ENCODE measurements at places on chromosomes 16 and 17.

DNA sequence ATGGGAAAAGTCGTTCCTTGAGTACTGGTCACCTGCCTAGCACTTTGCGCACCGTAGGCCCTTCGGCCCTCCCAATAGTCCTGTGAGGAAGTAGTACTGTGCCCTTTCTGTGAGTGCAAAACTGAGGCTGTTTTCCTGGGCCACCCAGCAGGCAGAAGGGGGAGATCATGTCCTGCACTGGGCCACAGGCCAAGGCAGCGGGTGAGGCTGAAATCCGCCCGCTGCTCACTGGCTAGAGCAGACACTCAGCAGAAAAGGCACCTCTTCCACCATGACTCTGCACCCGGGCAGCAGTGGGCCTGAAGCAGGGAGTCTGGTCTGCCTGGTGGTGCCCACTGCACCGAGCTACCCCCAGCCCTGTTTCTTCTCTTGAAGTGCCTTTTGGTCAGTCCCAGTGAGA, 20.2 kb downstream of the METTL22 start:
- DNase-seq: no peak

GRCh38 chr17:58281511-58282011, 826 bp upstream of the MPO start:
- no peak for DNase-seq

GRCh38 chr16:82750068-82750467, 123.3 kb downstream of the CDH13 start:
- no peak for DNase-seq

DNA sequence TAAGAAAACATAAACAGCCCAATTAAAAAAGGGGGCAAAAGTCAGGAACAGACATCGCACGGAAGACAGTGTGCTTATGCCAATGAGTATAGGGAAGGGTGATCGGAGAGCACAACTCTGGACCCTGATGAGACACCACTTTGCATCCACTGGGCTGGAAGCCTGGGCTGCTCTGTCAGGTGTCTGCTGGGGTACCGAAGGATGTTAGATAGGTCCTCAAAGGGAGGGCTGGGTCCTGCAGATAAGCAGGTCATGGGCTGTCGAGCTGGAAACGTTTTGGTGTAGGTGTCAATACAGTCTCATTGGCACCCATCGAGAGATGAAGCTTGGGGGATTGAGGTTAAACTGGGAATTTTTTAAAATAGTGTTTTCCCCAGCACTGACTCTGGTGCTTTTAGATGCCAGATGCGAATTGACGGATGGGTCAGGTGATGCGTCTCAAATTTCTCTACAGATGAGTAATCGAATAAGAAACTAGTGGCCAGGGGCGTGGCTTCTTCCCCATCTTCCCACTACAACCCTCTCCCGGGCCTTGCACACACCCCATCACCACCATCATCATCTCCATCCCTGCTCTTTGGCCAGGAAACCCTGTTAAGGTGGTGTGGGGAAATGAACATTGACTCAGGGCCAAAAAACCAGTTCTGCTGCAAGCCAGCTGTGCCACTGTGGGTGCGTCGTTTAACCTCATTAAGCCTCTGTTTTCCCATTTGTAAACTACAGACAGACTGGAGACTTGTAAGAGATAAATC, 47.8 kb upstream of the IRF8 start:
- DNase-seq: no peak

- DNase-seq: no peak
These were observed 16.5 kb upstream of the CLEC3A start for GRCh38 chr16:78005881-78006280.

DNA sequence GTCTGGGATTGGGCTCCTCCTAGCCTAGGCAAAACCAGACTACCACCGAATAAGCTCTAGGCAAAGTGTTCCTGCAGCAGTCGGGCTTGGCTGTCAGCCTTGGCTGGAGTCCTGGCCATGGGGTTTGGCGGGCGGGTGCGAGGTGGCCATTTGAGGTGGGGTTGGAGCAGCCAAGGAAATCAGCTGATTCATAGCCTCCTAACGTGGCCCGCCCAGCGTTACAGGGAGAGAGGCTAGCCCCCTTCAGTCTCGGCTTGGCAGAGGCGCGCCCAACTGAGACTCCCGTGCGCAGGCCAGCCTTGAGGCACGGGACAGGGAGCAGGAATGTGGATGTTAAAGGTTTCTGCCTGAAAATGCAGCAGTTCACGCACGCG, 1.9 kb downstream of the PMP22 start:
- DNase-seq: peak; percentile 72

GRCh38 chr17:74008196-74008595, 195.3 kb upstream of the RPL38 start:
- DNase-seq: no peak

DNA sequence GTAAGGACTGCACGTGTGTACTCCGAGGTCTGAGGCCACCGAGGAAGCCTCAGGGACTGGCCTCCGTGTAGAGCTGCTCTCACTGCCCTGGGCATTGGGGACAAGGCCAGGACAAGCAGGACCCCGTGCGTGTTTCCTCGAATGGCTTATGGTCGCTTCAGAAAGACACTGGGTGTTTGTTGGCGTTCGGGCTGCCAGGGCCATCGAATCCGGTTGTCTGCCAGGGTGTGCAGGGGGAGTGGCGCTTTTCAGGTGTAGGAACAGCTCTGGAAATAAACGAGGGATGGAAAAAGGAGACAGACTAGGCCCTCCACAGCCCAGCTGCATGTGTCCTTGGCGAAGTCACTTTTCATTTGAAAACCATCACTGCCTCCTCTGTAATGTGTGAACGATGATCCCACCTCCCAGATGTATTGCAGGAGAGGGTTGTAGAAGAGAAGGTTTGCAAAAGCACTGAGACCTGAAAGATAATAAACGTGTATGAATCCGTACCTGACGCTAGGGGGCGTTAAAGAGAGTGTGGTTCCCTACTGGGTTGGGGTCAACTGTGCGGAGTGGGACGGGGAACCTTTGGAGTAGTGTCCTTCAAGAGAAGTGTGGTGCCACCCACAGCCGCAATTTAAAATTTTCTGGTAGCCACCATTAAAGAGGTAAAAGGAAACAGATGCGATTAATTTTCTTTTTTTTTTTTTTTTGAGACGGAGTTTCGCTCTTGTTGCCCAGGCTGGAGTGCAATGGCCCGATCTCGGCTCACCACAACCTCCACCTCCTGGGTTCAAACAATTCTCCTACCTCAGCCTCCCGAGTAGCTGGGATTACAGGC, 2.1 kb upstream of the ZSCAN10 start:
- peak; percentile 64 for DNase-seq

GRCh38 chr16:25501530-25502255, 190.1 kb upstream of the HS3ST4 start:
- DNase-seq: no peak

DNA sequence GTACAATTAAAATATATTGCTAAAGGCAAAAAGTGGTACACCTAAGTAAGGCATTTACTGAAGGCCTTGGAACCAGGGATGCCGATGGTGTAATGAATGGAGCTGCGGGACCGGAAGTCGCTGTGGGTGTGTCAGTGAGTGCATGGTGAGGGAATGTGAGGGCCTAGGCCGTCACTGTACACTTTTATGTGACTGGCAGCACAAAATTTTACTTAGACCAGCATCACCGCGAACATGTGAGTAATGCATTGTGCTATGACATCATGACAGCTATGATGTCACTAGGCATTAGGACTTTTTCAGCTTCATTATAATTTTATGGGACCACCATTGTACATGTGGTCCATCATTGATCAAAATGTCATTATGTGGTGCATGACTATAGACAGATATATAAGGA, 14.7 kb downstream of the ALOX15B start:
- DNase-seq: no peak

- DNase-seq: no peak
These were observed 19.3 kb upstream of the KRT19 start for GRCh38 chr17:41547378-41547841.

GRCh38 chr16:85823328-85823920, 23.9 kb downstream of the COX4I1 start:
- no peak for DNase-seq

DNA sequence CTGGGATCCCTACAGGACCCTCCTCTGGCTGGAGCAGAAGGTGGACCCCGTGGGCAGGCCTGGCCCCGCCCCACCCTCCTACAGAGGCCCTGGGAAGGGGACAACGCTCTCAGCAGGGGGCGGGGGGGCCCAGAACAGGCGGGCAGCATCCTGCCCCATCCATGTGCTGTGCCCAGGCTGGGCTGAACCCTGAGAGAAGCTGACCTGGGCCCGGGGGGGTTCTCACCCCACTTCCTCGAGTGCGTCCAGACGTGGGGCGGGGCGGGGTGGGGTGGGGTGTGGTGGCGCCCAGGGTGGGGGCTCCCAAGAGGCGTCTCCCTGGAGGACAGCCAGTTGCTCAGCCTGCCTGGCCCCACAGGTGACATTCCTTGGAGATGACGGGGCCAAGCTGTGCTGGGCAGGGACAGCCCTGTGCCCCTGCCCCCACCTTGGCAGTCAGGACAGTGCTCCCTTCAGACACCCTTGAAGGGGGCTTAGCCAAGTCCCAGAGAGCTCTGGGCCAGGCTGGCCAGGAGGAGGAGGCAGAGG, 390 bp upstream of the UNC13D start:
- no peak for DNase-seq

GRCh38 chr16:20897922-20898321, 2.2 kb downstream of the DCUN1D3 start:
- DNase-seq: no peak

DNA sequence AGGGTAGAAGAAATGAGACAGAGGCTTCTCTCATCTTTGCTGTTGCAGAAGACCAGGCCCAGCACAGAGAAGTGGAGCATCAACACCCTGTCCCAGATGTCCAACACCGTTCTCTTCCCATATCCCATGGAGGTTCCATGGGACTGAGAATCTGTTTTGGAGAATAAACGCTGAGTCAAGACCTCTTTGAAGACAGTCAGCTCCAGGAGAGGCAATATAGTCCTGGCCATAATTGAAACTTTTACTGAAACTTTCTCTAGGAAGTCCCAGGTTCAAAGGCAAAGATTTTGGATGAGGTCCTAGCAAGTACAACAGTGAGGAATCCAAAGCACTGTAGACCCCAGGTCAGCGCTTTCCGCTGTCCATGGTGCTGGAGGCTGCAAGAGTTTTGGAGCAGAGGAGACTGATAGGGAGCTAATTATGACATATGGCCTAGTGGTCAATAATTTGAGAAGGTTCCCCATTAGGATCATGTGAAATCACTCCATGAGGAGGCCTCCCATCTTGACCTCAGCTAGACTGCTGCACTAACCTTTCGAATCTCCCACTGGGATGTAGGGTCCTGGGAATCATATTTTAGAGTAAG, 36.0 kb downstream of the OSBPL7 start:
- DNase-seq: peak; percentile 83

DNA sequence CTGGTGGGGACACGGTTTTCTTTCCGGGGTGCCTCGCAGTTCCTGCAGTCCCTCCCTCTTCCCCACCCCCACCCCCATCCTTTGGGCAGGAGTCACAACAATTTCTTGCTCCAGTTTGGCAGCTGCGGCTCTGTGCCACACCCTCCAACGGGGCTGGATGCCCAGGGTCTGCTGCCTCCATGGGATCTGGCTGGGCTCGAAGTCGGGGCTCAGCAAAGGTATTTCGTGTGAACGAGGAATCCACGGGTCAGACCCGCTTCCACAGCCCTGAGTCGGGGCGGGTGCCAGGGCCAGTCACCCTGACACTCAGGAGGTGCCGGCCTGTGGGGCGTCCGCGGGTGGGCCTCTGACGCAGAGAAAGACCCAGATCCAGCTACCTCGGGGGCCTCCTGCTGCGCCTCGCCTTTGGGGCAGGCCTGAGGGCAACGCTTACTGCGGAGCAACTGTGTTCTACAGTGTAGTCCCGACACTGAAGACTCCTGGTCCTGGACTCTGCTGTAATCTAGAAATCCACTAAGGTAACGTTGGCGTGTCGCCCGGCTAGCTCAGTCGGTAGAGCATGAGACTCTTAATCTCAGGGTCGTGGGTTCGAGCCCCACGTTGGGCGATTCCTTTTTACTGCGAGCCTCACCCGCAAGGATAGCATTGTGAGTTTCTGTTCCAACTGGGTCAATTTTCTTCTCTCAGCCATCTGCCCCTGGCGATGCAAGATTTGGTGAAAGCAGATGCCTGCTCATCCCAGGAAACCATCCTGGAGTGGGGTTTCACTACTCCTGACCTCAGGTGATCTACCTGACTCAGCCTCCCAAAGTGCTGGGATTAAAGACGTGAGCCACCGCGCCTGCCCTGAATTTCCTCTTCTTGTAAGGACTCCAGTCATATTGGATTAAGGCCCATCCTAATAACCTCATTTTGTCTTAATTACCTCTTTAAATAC, 12.6 kb upstream of the OR1F1 start:
- peak; percentile 75 for DNase-seq

DNA sequence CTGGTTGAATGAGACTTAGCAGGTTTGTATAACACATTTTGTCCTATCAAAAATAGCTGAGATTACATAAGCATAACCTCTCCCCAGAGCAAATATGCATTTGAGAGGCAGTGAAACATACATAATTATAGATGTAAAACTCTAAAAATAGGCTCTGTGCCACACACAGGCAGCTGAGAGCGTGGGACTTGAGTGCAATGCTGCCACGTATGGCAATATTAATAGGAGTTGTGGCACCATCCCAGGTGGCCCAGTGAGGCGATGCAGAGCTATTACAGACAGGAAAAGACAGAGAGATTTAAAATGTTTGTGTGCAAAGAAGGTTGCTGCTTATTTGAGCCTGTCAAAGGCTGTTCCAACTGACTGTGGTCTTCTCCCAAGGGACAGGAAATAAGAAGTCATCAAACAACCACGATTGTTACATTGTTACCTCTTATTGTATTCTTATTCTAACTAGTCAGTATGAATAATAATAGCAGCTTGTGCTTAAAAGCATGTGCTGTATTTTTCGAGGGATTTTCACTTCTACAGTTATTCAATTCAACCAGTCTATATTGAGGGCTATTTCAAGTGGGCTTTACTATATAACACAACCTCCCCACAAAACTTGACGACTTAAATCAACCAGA, 116.5 kb downstream of the SALL1 start:
- no peak for DNase-seq

GRCh38 chr17:7612294-7612640, 2.4 kb downstream of the FXR2 start:
- DNase-seq: no peak

GRCh38 chr16:28497386-28497785, 2.9 kb downstream of the APOBR start:
- no peak for DNase-seq

DNA sequence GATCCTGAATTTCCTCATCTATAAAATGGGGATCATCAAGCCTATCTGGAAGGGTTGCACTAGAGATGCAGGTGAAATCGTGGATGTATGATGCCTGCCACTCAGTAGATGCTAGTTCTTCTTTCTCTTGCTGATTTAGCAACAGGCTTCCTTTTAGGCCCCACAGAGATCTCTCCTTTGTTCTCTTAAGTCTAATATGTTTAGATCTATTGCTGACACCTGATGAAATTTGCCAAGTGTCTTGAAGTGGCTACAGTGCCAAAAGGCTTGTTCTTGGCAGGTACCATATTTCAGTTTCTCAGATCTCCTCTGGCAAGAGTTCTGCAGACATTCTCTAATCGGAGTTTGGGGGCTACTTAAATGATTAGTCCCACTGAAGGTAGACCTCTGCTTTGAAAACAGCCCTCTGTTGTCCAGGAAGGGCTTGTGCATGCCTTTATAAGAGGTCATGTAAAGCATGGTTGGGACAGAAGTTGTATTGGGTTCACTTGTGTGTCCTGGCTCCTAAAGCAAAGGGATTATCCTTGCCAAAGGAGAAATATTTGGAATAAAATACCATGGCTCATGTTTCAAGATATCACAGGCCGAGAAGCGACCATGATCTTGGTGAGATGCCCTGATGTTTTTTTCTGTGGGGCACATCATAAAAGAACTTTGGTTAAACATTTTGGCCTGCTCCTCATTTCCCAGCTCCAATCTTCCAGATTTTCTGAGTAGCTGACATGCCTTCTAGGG, 234.0 kb downstream of the MSI2 start:
- DNase-seq: no peak

Data from ecto neural progenitor cell (in vitro differentiated cells).